ENCODE measurements at places on chromosomes 1 and 21.

DNA sequence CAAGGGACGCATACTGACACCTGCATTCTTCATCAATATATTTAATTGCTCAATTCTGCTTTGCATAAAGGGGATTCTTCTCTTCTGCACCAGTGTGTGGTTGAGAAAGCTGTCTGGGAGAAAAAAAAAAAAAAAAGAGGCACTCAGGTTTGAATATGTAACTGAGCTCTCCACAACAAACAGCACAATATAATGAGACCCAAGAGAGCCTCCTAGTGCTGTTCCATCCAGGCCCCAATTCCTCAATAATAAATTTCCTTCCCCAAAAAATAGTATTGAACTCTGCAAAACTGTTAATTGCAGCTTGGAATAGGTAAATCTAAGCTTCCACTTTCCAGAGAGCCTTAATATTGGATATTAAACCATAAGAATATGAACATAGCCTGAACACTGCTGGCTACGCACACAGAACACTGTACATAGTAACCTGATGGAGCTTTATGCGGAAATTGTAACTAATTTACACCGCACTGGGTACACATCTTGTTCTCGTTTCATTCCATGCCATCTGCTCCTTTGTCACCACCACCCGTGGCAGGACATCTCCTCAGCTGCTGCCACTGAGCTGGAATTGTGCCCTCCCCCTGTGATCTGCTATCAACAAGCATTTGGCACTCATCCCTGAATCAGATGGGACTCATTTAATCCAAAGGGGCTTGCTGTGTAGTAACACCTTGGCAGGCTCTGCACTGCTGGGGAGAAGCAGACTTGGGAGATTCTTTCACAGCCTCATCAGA is 272.0 kb downstream of the HHIPL2 start:
- no peak for DNase-seq

GRCh38 chr1:82392513-82392912 is 591.8 kb downstream of the ADGRL2 start:
- DNase-seq: no peak

GRCh38 chr1:50968821-50969610 is 1.0 kb upstream of the CDKN2C start:
- peak; percentile 24 for DNase-seq

GRCh38 chr1:56133522-56134472 is 445.6 kb downstream of the PLPP3 start:
- no peak for DNase-seq

- no peak for DNase-seq
Observed at GRCh38 chr1:21072721-21073120, 104.0 kb downstream of the EIF4G3 start.

GRCh38 chr1:165883056-165883455 is 55.6 kb downstream of the UCK2 start:
- no peak for DNase-seq

DNA sequence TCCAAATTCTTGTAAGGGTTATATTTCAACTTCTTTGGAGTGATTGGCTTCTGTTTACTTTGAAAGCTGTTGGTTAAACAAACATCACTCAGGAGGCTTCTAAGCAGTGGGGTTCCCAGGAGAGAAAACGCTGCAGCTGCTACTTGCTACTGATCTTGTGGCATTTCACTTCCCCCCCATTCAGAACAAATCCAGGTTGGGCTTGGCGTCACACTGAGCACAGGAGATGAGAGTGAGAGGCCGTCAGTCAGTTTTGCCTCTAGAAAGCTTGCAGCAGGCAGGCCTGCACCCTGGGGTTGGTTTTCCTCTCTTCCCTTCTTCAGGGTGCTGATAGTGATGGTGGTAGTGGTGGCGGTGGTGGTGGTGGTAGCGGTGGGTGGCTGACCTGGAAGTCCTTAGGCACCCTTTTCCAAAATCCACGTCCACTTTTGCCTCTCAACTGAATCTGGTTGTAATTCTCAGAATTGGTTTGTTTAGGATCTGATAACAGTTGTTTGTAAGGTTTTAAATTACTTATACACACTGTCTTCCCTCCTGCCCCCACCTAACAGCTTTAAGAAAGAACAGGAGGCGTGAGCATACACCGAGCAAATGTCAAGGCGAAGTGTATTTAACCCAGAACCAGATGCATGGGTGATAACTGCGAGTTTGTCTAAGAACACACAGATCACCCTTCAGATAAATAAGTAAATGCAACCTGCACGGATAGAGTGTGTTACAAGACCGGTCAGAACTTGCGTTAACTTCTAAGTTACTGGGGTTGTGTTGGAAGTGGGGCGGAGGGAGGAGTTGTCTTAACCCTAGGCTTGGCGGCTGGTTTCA is 3.2 kb upstream of the PROX1 start:
- DNase-seq: no peak

- DNase-seq: no peak
Observed at GRCh38 chr1:210535761-210536160, 207.1 kb downstream of the HHAT start.

DNA sequence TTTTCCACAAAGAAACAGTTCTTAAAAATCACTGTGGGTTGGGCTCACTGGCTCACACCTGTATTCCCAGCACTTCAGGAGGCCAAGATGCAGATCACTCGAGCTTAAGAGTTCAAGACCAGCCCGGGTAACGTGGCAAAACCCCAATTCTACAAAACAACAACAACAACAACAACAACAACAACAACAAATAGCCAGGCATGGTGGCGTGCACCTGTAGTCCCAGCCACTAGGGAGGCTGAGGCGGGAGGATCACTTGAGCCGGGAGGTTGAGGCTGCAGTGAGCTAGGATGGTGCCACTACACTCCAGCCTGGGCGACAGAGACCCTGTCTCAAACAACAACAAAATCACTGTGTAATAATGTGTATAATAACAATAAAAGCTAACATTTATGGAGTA is 40.8 kb downstream of the CDCP2 start:
- no peak for DNase-seq

DNA sequence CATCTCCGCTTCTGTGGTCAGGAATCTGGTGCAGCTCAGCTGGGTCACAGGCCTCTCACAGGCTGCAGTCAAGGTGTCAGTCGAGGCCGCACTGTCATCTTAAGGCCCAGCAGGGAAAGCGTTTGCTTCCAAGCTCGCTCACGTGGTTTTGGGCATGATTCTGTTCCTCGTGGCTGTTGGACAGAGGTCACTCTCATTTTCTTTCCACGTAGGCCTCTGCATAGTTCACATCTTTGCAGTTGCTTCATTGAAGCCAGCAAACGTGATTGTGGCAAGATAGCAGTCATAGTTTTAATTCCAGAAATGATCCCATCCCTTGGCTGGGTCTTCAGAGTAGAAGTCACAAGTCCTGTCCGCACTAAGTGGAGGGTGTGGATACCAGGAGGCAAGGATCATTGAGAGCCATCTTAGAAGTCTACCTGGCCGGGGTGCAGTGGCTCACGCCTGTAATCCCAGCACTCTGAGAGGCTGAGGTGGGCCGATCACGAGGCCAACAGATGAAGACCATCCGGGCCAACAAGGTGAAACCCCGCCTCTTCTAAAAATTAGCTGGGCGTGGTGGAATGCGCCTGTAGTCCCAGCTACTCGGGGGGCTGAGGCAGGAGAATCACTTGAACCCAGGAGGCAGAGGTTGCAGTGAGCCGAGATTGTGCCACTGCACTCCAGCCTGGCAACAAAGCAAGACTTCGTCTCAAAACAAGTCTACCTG is 24.5 kb downstream of the NECAP2 start:
- no peak for DNase-seq

- no peak for DNase-seq
Observed at GRCh38 chr1:161728376-161729226, 7.3 kb downstream of the FCRLB start.

DNA sequence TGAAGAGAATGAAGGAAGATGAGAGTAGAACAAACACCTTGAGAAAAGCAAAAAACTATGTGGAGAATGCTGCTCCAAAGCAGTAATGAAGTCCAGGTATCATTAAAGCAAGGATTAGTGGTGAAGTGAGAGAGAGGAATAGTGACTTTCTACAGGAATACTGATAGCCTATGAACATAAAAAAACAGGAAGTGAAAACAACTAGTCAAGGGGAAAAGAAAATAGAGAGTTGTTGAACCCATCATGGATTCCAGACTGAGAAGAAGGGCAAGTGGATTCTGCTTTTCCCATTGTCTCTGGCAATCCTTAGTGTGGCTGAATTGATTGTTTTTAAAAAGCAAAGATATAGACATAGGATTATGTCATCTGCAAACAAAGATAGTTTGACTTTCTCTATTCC is 119.9 kb upstream of the LHX8 start:
- no peak for DNase-seq

- DNase-seq: no peak
Observed at GRCh38 chr1:60589916-60590315, 492.4 kb upstream of the NFIA start.

- DNase-seq: no peak
Observed at GRCh38 chr1:172417557-172417956, 2.9 kb upstream of the C1orf105 start.

DNA sequence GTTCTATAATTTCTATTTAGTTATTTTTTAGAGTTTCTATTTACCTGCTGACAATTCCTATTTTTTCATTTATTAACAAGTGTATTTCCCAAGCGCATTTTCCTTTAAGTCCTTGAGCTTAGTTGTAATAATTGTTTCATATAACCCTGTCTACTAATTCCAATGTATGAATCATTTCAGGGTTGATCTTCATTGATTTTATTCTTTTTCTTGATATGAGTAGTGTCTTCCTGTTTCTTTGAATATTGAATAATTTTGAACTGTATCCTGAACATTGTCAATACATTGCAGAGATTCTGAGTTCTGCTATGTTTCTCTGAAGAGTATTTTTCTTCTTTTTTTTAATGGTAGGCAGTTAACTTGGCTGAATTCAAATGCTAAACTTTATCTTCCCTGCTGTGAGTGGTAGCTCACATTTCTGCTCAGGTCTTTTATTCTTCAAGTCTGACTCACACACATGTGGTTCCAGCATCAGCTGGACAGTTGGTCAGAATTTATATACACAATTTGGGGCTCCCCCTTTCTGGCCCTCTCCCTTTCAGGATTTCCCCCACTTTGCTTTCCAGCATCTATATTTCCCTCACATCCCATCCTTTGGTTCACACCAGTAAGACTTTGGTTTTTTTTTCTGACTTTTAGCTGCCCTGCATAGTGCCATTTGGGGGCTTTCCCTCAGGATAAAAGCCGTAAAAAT is 54.4 kb upstream of the WDR26 start:
- DNase-seq: no peak

- no peak for DNase-seq
Observed at GRCh38 chr1:42593486-42594100, 64.6 kb upstream of the PPIH start.

GRCh38 chr1:110123224-110123623 is 11.0 kb downstream of the UBL4B start:
- no peak for DNase-seq

DNA sequence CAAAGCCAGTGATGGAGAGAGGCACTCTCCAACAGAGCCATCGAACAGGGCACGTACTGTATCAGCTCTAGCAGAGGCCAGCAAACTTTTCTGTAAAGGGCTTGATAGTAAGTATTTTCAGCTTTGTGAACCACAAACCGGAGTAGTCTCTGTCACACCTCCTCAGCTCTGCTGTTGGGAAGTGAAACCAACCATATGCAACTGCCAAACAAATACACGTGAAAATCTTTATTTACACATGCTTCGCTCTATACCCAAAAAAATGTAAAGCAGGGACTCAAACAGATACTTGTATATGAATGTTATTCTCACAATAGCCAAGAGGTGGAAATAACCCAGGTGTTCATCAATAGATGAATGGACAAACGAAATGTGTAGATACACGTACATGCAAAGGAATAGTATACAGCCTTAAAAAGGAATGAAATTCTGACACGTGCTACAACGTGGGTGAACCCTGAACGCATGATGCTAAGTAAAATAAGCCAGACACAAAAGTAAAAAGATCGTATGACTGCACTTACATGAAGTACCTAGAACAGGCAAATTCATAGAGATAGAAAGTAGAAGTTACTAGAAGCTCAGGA is 39.0 kb downstream of the SETD4 start:
- peak; percentile 39 for DNase-seq

GRCh38 chr1:169899519-169900217 is 6.0 kb upstream of the SCYL3 start:
- DNase-seq: no peak

DNA sequence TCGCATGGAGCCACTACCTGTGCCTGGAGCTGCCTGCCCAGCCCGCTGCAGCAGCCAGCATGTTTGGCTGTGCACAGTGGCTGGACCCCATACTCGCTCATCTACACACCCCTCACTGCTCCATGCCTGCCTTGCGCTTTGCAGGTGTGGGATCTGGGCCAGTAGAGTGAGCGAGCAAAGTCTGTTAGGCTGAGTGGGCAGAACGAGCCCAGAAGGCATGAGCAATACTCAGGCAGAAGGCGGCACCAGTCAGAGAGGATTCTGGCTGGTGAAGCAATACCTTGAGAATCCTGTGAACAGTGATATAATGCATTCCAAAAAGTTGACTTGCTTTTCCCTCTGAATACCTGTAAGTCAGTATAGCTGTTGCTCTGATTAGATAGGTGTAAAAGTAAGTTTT is 816.4 kb downstream of the KCNT2 start:
- no peak for DNase-seq

DNA sequence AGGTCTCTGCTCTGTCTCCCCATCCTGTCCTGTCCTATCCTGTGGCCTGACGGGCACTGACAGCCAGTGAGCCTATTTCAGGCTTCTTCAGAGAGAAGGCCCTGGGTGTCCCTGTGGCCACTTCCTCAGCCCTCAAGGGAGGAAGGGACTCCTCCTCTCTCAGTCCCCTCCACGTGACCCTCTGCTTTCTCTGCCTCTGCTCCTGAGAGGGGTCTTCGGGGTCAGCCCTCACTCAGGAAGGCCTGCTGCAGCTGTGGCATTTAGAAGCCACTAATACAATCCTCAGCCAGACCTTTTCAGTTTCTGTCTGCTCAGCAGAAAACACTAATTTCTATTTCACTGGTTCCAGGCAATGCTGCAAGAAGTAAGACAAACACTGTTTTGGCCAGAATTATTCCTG is 43.6 kb upstream of the ETV3 start:
- no peak for DNase-seq

DNA sequence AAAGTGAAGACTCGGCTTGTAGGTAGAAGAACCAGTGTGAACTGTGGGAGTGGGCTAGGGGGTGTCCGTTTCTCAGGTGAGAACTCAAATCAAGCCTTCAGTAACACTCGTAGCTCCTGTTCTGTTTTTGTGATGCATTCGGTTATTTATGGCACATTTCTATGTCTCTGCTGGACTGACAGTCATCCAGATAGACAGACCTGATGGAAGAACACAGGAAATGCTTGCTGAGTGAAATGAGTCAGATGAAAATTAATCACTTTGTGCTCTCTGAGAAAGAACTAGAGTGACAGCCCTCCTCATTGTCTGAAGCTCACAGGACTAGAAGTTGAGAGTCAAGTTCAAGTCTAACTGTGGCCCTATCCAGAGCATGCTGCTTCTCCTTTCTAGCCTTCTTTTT is 360.1 kb upstream of the PLXNA2 start:
- peak; percentile 32 for DNase-seq

DNA sequence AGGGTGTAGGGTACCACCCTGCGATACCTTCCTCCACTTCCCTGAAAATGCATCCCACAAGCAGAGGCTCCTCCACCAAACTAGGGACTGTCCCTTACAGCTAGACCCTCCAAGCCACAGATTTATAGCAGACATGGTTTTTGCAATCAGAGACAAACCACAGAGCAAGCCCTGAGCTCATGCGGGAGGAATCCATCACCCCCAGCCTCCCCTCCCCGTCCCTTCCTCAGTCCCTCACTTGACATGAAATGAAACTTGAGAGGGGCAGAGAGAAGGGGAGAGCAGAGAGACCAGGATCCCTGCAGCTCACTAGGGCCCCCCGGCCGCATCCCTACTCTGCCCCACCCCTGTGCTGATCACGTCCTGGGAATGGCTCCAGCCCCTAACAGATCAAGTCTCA is 94.9 kb downstream of the MRPL37 start:
- DNase-seq: no peak
